ENCODE measurements at places on chromosomes 16 and 17.

DNA sequence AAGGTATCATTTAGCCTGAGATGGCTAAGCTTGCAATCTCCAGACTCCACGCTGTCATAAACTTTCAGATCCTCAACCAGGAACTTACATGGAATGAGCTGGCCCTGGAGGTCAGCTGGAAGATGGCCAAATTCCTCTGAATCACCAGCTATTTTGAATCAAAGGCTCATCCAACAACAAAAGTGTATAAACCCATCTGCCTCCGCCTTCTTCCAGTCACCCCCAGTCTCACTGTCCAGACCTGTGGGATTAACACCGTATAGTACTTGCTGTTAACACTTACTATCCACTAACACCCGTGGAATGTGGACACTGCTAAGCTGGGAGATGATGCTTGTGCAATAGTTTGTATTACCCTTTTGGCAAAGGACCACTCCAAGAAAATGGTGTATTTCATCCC lies 1.9 kb upstream of the LCMT1 start:
- no peak for DNase-seq

GRCh38 chr16:48526058-48526957 lies 83.7 kb downstream of the N4BP1 start:
- DNase-seq: peak; percentile 46

DNA sequence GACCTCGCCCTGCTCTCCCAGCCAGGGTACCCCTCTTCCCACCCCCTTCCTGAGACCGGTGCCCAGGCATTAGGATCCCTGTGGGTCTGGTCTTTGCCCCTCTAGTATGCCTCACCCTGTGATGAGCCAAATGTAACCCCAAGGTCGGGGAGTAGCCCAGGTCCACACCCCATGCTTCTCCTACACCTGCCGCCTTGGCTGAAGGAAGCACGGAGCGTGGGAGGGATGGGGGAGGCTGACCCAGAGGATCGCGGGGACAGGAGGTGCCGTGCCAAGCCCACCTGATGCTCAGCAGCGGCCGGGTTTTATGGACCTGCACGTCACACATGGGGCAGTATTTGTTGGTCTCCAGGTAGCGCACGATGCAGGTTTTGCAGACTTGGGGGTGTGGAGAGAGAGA lies 8.8 kb downstream of the PCGF2 start:
- no peak for DNase-seq

- no peak for DNase-seq
Observed at GRCh38 chr16:68744744-68745280, 7.7 kb downstream of the CDH1 start.

DNA sequence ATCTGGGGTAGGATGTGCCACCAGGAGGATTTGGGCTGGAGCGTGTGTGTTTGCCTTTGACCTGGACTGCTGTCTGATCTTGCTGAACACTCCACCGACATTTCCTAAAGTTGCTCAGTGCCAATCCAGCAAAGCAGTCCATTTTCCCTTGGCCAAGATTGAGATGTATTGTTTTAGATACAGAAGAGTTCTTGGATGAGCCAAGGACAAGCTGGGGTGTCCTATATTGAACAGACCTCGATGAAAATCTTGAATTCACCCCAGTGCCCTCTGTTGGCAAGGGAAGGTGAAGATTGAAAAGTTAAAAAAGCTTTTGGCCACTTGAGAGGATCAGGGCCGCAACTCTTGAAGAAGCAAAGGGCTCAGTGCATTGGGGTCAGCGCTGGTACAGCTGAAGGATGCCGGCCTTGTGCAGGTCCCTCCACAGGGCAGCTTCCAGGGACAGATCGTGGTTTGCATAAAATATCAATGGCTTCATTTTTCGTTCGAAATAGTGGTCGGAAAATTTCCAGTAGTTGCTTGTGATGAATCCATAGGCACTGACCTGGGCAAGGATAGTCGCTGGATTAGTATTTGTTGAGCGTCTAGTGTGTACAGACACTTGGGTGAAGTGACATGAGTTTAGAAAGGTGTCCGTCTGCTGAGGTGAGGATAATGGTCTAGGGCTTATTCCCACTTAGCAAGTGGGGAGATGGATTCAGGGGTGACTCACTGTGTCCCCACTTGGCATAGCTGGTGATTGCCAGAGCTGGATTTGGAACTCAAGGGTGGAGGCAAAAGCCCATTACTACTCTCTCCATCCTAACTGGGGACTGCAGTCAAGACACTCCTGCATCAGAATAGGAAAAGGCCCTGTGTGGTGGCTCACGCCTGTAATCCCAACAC lies 19.7 kb downstream of the ST6GALNAC2 start:
- no peak for DNase-seq

DNA sequence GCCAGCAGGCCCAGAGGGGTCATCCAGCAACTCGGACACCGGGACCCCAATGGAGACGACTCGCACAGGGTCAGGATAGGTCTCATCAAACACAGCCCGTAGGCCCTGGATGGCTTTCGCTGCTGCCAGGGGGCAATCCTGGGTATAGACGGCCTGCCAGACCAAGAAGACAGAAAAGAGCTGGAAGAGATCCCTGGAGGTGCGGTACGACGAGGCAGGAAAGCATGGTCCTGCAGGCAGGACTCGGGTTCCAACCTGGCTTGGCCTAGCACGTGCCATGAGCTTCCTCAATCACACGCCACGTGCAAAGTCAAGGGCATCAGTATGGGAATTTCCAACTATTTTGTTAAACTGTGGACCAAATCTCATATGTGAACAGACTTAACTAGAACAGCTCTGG lies 6.3 kb upstream of the EXOSC6 start:
- no peak for DNase-seq

DNA sequence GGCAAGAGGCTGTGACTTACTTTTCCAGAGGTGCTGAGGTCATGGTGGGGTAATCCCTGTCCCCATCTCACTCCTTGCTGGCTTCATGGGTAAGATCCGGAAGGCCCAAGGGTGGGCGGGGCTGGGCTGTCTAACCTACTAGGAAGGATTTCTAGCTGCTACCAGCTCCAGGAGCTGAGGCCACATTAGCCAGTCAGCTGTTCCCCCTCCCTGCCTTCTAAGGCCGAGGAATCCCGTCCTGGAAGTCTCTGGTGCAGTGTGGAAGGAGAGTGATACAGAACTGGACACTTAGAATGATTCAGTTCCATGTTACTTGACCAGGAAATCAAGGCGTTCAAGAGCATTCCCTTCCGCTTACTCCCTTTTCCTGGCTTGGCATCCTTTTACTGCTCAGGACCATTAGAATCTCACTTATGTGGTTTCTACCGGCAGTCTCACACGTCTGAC lies 8.9 kb downstream of the GNGT2 start:
- DNase-seq: no peak

- no peak for DNase-seq
Observed at GRCh38 chr16:84199097-84199496, 8.1 kb downstream of the ADAD2 start.

- no peak for DNase-seq
Observed at GRCh38 chr16:19542138-19542821, 13.2 kb upstream of the VPS35L start.
